T47D (cell line): ENCODE measurements at places on chromosomes 4 and X.
A peak's percentile ranks its signal among the peaks of the same experiment; 100 is the strongest.

DNA sequence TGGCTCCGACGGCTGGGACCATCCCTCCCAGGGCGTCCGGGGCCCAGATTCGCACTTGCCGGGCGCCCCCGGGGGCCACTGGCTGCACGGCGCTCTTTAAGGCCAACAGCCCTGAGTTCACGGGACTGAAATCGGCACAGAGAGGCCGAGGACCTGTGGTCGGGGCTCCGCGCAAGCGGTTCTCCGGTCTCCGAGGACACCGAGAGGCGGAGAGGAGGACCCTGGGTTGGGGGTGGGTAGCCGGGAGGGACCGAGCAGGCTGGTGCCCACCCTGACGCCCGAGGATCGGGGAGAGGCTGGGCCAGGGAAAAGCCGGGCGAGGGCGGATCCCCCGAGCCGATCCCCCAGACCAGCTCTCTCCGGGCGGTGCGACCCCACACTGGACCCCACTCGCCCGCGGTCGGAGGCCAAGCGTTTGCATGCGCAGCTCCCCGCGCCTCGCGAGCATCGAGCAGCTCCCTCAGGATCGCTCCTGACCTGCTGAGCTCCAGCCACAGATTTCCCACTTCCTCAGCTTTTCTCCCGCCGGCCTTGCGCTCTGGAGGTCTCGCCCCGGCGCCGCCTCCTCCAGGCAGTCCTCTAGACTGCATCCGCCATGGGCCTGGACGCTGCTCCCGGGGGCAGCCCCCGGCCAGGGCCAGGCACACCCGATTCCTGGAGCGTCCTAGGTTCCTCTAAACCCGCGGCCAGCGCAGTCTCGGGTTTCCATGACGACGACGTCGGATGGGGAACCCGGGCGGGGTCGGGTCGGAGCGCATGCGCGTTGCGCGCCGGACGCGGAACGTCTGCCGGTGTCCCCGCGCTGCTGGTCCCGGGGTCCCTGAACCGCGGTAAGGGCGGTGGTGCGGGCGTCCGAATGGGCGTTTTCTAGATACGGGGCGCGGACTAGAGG, 17.6 kb upstream of the NAT8L start:
- peak; percentile 90 for DNase-seq

GRCh38 chrX:70476934-70477733, 32.5 kb downstream of the DLG3 start:
- no peak for DNase-seq

DNA sequence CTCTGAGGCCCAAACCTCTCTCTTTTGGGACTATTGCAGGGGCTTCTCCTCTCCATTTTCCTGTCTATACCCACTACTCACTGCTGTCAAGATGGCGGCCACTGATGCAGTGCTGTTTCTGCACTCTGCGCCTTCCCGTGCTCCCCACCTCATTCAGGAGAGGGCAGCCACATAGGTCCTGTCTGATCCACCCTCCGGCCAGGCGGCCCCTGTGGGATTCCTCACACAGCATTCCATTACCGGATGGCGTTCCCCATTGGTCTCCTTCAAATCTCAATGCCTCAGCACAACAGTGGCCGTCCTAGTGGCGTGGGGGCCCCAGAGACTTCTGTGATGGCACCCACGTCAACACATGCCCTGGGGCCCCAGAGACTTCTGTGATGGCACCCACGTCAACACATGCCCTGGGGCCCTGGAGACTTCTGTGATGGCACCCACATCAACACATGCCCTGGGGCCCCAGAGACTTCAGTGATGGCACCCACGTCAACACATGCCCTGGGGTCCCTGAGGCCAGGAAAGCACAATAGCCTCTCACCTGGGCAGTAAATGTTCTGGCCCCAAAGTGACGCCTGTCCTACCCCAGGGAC, 7.3 kb downstream of the SPON2 start:
- no peak for DNase-seq

DNA sequence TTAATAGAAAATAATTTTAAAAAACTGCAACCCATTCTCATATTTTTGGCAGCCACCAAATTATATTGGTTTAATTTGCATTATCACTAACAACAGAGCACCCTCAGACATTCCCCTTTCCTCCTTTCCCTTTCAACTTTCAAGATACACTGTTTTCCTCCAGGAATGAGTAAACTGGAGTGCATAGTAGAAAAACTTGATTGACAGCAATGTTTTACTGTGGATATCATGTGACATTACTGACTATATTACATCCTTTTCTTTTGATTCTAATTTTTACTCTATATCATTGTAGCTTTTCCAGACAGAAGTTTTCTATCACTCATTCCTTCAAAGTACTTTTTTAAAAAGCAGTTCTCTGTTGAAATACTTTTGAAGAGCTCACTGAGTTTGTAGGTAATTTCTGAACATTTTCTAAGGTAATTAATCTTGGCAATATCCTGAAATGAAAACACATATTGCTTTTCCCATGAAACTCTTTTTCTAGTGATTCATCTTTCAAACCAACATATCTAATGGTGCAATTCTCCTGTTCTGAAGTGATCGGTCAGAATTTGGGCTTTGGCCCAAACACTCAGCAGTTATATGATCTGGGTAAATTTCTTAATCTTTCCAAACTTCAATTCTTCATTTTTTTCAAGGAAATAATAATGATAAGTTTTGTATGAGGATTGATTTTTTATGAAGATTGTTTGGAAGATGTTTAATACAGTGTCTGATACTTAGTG, 920.4 kb upstream of the EPHA5 start:
- DNase-seq, result peak; percentile 14

DNA sequence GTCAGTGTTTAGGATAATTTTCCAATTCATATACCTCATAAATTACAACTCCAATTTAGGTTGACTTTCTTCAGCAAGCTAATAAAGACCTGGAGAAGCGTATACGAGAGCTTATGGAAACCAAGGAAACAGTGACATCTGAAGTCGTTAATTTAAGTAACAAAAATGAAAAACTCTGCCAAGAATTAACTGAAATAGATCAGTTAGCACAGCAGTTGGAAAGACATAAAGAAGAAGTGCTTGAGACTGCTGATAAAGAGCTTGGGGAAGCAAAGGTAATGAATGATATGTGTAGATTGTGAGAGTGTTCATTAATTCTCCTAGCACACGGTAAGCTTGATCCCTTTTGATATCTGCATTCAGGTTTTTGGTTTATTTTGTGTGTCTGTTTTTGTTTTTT, 16.8 kb downstream of the CEP135 start:
- no peak for DNase-seq

DNA sequence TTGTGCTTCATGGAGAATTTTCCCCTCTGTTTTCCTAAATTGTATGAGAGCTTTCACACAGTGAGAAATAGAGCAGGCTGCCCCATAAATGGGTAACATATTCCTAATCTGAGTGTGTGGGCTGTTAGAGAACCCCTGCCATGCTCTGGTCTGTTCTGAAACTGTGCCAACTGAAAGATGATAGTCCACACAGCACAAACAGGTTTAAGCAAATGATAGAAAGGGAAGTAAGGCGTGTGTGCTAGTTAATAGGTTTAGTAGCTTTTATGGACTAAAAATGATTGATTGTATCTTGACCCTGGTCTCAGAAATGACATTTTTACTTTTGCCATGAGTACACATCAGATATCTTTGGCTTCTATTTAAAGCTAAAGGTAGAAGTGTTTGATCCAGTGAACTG, 106.2 kb downstream of the PRRG1 start:
- DNase-seq, result no peak

DNA sequence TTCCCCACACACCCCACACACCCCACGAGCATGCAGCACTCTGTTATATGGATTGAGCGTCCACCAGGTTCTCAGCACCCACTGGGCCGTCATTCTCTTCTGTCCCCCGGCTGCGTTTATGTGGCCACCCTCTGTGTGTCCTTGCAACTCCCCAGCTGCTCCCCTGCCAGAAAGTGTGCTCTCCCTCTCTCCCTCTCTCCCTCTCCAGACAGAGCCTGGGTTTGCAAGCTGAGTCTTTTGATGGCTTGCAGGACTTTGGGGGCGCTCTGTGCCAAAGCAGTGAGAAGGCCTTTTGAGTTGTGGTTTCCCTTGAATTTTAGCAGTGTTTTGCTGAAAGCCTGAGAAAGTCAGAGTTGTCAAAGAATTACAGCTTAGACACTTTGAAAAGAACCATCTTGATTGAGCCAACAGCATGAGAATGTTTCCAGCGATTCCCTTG, 173.5 kb downstream of the DCLK2 start:
- no peak for DNase-seq
